ENCODE measurements at places on chromosomes 13 and 19. TPM values are rescaled to one million over a fixed set of nuclear protein-coding genes. Genes with fewer than 3 reads are reported as not detected.

FCHO1 gene
- total RNA-seq, result 0.49 TPM

DENND1C gene
- not detected for total RNA-seq

SMAD9 gene
- total RNA-seq, result 8.9 TPM

CYP4F8 gene
- total RNA-seq, result not detected

TMPRSS9 gene
- 0.15 TPM for total RNA-seq

SOX21 gene
- not detected for total RNA-seq

PSG3 gene
- not detected for total RNA-seq

DNAAF3 gene
- total RNA-seq, result 2.2 TPM

ZSCAN22 gene
- 2.8 TPM for total RNA-seq

CEACAM4 gene
- total RNA-seq, result not detected

HOOK2 gene
- 34.0 TPM for total RNA-seq

PODNL1 gene
- 5.7 TPM for total RNA-seq

GRCh38 chr19:51439021-51439465 is 19.2 kb downstream of the SIGLEC8 start:
- no peaks in the 10 kb centered on the region for H3K27me3 ChIP-seq
- H3K27ac ChIP-seq, result peak overlapping the region; percentile 12
- DNase-seq, result no peak
- no peaks in the 10 kb centered on the region for H3K36me3 ChIP-seq
- no peak overlapping the region for H3K4me3 ChIP-seq

DNA sequence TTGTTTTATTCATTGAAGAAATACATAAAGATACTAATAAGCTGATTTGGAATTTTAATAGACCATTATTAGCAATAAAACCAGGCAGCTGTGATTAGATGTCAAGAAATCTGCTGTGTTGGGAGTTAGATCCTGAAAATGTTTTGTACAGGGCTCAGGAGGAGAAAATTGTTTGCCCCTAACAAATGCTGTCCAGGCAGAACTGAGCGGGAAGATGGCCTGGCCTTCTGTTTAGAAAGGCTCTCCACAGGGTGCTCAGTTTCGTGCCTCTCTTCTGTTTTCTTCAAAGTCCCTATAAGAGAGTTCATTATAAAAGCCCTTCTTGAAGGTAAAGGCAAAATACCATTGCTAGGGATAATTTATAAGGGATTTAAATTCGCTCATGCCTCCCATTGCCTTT is 64.1 kb downstream of the ERCC5 start:
- H3K4me1 ChIP-seq, result no peaks in the 10 kb centered on the region
- H3K27me3 ChIP-seq, result peaks cover 8% of the 10 kb centered on the region
- H3K27ac ChIP-seq, result no peak overlapping the region
- no peaks in the 10 kb centered on the region for H3K36me3 ChIP-seq

DNA sequence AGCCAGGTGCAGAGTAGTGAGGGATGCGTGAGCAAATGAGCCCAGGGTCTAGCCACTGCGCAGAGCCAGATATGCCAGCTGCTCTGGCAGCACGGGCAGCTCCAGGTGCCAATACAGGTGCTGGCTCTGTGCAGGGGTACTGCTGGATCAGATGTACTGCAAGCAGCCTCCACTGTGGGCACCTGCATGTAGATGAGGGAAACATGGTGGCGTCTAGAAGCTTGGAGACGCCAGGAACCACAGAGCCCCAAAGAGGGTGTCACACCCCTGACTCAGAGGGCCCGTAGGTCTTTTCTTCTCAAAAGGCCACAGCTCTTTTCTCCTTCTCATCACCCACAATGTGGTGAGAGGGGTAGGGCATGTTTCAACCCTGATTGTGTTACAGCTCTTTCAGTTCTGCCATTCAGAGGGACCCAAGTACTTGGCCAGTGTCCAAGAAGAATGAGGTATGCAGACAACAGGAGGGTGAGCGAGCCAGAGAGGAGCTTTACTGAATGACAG is 244.4 kb upstream of the SLITRK1 start:
- H3K4me3 ChIP-seq, result no peak overlapping the region
- H3K27ac ChIP-seq, result no peak overlapping the region
- H3K36me3 ChIP-seq, result no peaks in the 10 kb centered on the region
- no peaks in the 10 kb centered on the region for H3K27me3 ChIP-seq
- no peak for DNase-seq
- H3K4me1 ChIP-seq, result peaks cover 2% of the 10 kb centered on the region

DNA sequence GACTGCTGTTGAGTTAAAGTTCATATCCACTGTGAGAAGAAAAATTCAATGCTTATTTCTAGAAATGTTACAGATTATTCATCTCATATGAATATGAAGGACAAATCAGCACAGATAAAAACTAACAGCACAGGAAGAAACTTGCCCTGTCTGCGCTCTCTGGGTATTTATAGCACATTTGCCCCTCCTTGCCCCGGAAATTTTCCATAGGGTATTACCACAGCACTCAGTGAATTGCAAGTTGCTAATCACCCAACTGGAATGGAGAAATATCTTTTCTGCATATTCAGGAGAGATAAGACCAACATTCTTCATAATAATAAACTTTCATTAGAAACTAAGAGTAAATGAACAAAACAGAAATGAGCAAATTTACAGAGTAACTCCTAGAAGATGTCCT is 318.0 kb upstream of the KLF12 start:
- no peak for DNase-seq
- no peaks in the 10 kb centered on the region for H3K27me3 ChIP-seq
- peak overlapping the region; percentile 75 for H3K27ac ChIP-seq
- peaks cover 23% of the 10 kb centered on the region for H3K4me1 ChIP-seq
- H3K4me3 ChIP-seq, result no peak overlapping the region

- H3K36me3 ChIP-seq, result no peaks in the 10 kb centered on the region
- DNase-seq, result no peak
- no peak overlapping the region for H3K4me3 ChIP-seq
- H3K27ac ChIP-seq, result no peak overlapping the region
- no peaks in the 10 kb centered on the region for H3K27me3 ChIP-seq
Observed at GRCh38 chr13:28739376-28739775, 20.6 kb upstream of the SLC46A3 start.

DNA sequence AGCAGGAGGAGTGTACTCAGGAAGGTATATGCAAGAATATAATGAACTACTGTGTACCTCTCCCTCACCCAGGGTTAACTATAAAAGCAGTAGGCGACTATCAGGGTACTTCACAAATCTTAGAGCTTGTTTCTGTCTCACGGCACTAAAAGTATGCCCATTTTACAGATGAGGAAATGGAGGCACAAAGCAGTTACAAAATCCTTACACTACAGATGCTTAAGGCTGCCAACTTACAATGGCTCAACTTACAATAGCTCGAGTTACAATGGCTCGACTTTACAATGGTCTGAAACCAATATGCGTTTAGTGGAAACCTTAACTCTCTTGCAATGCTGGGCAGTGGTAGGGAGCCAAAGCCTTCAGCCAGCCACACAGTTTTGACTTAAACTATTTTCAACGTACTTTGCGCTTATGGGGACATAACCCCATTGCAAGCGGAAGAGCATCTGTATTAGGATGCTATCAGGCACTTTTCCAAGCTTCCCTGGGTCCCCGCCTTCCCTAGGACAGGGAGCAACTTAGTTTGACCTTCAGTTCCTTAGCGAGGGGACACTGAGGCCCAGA is 4.1 kb downstream of the FCER2 start:
- peaks cover 25% of the 10 kb centered on the region for H3K27me3 ChIP-seq
- no peak for DNase-seq
- H3K36me3 ChIP-seq, result no peaks in the 10 kb centered on the region
- H3K4me1 ChIP-seq, result no peaks in the 10 kb centered on the region
- H3K4me3 ChIP-seq, result no peak overlapping the region

GRCh38 chr19:53172889-53173288 is 14.0 kb upstream of the ZNF347 start:
- H3K4me1 ChIP-seq, result no peaks in the 10 kb centered on the region
- no peak overlapping the region for H3K4me3 ChIP-seq
- H3K27me3 ChIP-seq, result no peaks in the 10 kb centered on the region

- H3K4me3 ChIP-seq, result no peak overlapping the region
- peaks cover 11% of the 10 kb centered on the region for H3K4me1 ChIP-seq
- no peaks in the 10 kb centered on the region for H3K27me3 ChIP-seq
Observed at GRCh38 chr13:99811067-99811700, 160.4 kb downstream of the ZIC5 start.

- DNase-seq, result no peak
- peaks cover 15% of the 10 kb centered on the region for H3K4me1 ChIP-seq
- H3K4me3 ChIP-seq, result no peak overlapping the region
Observed at GRCh38 chr19:48806518-48806817, 4.4 kb downstream of the BCAT2 start.

Data from chondrocyte (in vitro differentiated cells).